Renal cortex interstitium (tissue), 15 donors: ENCODE measurements at places on chromosomes 1 and 21.
A peak's percentile ranks its signal among the peaks of the same experiment; 100 is the strongest.

GRCh38 chr1:30748098-30748698 is 9.4 kb downstream of the LAPTM5 start:
- DNase-seq = no peak

GRCh38 chr1:234330843-234331215 is 42.4 kb upstream of the COA6 start:
- no peak for DNase-seq

- DNase-seq = no peak
Measured at GRCh38 chr1:93016171-93016570, 54.9 kb upstream of the DIPK1A start.

DNA sequence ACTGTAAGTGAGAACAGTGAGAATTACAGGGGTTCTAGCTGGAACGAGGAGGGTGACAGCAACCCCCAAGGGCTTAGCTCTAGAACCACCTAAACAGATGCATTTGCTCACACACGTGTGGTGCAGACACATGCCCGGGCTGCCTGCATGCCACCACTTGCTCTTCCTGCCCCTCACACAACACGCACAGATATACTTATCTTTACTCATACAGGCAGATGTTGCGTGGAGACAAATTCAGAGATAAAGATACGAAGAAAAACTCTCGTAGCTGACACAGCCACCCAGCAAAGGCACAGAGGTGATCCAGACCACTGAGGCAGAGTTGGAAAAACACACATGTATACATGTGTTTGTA is 13.5 kb downstream of the VANGL1 start:
- DNase-seq = no peak

GRCh38 chr1:210418863-210419650 is 90.4 kb downstream of the HHAT start:
- no peak for DNase-seq

DNA sequence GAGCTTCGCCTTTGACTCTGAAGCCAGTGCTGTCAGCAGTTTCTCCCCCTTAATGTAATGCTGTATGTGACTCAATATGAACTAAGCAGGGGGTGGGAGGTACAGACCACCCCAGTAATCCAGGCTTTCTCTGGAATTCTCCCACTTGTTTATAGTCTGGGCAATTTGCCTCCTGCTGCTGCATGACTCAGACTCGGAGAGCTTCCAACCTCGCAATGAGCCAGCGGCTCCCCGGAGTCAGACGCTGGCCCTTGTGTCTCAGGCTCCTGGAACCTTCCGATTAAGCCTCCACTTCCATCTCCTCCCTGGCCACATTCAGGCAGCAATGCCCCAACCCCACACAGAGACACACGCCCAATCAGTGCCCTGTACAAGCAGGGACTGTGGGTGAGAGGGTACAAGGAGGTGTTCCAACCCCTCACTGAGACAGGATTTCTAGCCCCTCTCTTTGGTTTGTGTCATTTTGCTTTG is 471.7 kb upstream of the VAMP3 start:
- DNase-seq = peak; percentile 53

DNA sequence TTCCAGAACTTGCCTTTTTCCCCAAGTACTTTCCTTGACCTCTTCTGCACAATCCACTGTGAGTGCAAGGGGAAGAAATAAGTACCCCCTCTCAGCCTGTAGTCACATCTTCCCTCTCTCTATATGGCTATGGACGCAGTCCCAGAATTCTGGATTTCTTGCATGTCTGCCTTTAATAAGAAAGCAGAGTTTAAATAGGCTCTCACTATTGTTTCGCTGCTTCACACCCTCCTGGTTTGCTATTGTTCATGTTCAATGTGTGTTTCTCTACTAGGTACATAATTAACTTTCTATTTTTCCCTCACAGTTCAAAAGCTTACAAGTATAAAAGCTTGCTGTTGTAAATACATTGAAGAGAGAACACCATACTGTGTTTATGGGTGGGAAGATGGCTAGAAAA is 181.5 kb upstream of the C1orf105 start:
- no peak for DNase-seq

DNA sequence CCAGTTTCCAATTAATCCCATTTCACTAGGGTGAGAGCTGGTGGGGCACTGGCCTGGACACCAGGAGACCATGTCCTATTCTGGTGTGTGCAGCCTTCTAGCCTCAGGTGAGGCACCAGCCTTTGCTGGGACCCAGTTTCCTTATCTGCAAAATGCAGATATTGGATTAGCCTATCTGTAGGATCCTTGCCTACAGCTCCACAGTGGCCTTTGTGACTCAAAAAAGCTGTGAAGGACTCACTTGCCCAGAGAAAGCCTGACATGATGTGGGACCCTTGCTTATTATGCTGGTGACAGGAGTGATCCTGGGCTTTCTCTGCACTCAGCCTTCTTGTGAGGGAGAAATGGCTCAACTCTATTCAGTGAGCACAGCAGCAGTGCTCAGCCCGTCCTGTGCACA is 32.3 kb downstream of the TENT5C start:
- no peak for DNase-seq

- DNase-seq = no peak
Measured at GRCh38 chr1:109113590-109114341, at the start of gene ELAPOR1. ELAPOR1 (plus strand) TSS chr1:109114115; CDS start chr1:109114184, 69 bp downstream.

DNA sequence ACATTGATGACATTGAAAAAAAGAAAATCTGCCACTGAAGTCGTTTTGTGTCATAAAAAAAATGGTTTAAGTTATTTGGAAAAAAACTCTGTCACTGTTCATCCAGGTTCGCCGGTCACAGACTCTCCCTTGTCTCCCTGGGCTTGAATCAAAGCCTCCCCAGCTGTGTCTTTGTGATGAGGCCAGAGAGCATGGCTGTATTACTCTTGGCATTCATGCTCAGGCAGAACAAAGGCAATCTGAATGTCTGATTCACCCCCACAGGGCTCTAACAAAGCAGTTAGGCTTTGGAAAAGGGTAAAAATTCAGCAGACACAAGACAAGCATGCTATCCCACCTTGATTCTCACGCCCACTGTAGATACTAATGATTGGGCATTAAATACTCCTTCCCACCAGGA is 304.3 kb upstream of the PLD5 start:
- DNase-seq = no peak

DNA sequence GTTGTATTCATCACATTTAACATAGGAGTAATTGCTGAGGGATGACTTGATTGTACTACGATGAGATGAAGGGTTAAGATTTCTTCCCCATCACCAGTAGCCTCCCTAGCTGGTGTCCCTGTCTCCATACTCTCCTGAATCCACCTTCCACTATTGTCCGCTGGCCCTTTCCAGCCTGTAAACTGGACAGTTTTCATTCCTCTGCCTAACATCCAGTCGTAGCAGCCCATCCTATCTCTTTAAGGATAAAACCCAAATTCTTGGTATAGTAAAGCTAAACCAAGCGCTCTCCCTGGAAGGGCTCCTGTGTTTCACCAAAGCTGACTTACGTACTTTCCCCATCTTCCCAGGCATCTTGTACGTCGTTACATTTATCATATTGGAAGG is 670 bp downstream of the COX20 start:
- DNase-seq = peak; percentile 28

DNA sequence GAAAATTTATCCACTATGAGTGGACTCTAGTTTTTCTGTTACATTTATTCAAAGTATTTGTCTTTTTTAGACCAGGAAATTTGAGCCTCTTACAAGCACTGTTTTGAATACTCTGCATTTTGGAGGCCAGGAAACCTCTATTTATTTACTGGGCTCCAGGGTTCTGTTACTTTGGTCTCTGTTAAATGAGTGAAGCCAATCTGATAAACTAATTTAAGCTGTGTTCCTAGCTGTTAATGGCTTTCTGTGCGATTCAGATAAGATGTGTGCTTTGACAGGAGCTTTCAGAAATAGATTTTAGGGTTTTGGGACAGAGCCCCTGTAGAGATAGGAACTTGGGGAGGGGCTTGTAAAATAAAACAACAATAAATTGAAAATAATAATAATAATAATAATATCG is 23.9 kb downstream of the ACKR1 start:
- DNase-seq = no peak

GRCh38 chr1:116170721-116171589 is 59.8 kb downstream of the MAB21L3 start:
- DNase-seq = no peak

DNA sequence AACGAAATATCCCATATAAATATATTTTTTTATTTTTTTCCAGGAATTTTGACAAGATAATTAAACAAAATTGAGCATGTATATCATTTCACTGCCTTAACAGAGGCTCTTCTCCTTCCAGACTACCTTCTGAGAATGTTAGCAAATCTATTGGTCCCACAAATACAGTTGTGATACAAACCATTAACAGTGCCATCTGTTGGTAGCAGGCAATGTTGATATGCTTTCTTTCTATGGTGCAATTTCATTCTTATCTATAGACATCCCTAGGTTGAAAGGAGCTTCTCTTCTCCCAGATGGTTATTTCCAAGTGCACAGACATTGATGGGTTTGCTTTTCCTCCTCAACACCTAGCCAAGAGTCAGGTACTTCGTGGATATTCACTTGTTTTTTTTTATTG is 303.6 kb downstream of the USH2A start:
- no peak for DNase-seq

DNA sequence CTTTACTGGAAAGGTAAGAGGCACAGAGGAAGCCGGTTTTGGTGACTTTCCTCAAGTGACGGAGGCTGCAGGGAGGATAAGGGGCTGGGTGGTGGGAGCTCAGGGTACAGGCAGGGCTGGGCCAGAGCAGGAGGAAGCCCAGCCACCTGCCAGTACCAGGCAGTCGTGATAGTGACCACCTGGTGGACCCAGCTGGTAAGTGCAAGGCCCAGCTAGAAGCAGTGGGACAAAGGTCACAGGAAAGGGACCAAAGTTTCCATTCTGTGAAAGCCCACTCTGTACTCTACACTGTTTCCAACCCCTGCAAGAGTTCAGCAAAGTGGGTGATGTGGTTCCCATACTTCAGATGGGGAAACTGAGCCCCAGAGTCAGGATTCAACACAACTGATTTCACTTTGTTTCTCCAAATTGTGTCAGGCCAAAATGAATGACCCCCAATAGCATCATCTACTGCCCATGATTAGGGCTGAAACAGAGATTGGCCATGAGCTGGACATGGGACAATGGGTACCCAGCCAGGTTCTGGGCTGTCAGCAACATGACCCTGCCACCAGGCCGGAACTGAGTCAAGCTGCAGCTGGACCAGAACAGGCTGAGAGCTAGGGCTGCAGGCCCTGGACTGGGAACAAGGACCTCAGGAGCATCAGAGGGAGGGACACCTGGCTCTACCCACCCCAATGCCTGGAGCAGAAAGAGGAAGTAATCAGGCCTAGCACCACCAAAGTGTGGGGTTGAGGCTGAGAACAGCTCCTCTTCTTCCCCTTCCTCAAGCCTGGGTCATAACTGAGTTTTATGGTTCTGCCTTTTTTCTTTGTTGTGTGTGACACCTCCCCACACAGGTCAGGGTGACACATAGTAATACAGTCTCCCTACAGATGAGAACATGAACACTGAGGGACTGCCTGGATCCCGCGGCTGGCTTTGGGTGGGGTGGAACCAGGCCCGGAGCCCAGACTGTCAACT is 50.2 kb downstream of the KCNN3 start:
- DNase-seq = no peak

DNA sequence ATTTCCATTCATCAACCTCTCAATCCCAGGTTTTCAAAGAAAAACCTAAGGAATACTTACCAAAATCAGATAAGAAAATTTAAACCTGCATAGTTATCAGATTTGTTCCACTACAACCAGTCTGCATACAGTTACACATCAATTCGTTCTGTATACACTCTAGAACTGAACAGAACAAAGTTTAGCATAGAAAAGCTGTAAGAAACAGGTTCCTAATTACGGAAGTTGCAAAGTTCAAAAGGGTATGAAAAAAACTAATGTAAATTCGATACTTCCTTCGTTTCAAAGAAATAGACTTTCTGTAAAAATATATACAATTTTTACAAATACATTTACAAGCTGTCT is 3.1 kb downstream of the MCL1 start:
- DNase-seq = no peak

- no peak for DNase-seq
Measured at GRCh38 chr1:234373959-234374254, 651 bp downstream of the COA6 start.

DNA sequence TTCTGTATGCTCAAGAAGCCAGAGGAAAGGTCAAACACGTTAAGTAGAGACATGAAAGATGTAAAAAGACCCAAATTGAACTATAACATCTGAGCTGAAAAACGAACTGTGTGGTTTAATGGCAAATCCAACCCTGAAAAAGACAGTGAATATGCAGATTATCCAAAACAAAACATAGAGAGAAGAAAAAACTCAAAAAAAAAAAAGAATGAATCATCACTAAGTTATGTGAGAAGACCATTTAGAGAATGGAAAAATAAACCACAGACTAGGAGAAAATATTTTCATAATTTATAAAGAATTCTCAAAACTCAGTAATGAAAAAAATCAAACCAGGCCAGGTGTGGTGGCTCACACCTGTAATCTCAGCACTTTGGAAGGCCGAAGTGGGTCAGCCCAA is 253.3 kb downstream of the PLPP3 start:
- no peak for DNase-seq

- DNase-seq = no peak
Measured at GRCh38 chr21:16751695-16752474, 761.0 kb upstream of the CXADR start.

DNA sequence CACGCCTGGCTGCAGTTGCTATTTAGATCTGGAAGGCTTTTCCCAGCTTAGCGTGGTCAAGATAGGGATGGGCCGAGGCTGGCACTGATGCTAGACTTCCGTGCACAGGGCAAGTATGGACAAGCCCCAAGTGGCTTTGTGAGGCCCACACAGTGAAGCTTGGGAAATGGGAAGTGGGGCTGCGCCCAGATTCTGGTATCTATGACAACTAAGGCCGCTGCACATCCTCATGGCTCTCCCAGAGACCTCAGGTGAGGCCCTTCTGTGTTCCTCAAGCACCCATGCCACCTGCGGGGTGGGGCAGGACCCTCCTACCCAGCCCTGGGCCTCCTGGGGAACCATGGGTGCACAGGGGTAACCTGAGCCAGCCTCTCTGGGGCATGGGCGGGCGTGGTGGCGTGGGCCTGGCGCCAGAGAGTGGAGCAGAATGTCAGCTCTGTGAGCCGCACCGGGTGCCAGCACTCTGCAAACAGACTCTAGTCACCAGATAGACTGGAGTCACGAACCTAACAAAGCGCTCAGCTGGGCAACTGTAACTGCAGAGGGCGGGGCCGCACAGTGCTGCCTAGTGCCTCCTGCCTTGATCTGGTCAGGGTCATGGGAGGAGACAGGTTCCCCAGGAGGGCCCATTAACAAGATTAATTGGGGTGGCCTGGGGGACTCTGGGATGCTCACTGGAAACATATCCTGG is 46.4 kb downstream of the ELF3 start:
- no peak for DNase-seq

DNA sequence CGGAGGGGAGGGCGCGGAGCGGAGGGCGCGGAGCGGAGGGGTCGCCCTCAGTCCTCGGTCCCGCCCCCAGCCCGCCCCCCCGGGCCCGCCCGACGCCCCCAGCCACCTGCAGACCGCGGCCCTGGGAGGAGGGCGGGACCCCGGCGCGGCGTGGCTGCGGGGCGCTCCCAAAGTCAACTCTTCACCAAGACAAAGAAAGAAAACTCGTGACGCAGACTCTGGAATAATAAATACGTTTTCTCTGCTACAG is 1.2 kb downstream of the HES4 start:
- no peak for DNase-seq

GRCh38 chr1:67190410-67190809 is 24.2 kb downstream of the IL23R start:
- DNase-seq = no peak

- peak; percentile 51 for DNase-seq
Measured at GRCh38 chr1:117735045-117735992, 129.5 kb downstream of the TENT5C start.

- DNase-seq = no peak
Measured at GRCh38 chr1:9086796-9087195, 17.4 kb upstream of the SLC2A5 start.

GRCh38 chr1:90246069-90246468 is 251.2 kb downstream of the ZNF326 start:
- no peak for DNase-seq

- DNase-seq = no peak
Measured at GRCh38 chr1:13590486-13590885, 6.9 kb downstream of the PDPN start.
